ENCODE measurements at places on chromosomes 7 and 10. TPM values are rescaled to one million over a fixed set of nuclear protein-coding genes. Genes with fewer than 3 reads are reported as not detected.

GRCh38 chr10:576130-576465 is 113.4 kb downstream of the DIP2C start:
- no peaks in the 10 kb centered on the region for H3K36me3 ChIP-seq
- no peak overlapping the region for H3K4me3 ChIP-seq
- no peak for DNase-seq
- H3K27ac ChIP-seq, result no peak overlapping the region
- H3K27me3 ChIP-seq, result no peaks in the 10 kb centered on the region
- no peaks in the 10 kb centered on the region for H3K4me1 ChIP-seq

The NPFFR1 gene
- total RNA-seq, result 0.05 TPM

- peaks cover 19% of the 10 kb centered on the region for H3K4me1 ChIP-seq
- no peak overlapping the region for H3K4me3 ChIP-seq
These were observed 4.2 kb downstream of the PHTF2 start for GRCh38 chr7:77802557-77803405.

The CLCN1 gene
- total RNA-seq, result 0.15 TPM

The PURB gene
- total RNA-seq, result 25.2 TPM

The TAS2R41 gene
- not detected for total RNA-seq

GRCh38 chr10:46018453-46019176 is 11.8 kb downstream of the NCOA4 start:
- peaks cover 34% of the 10 kb centered on the region for H3K4me1 ChIP-seq
- peaks cover 14% of the 10 kb centered on the region for H3K36me3 ChIP-seq
- H3K27me3 ChIP-seq, result no peaks in the 10 kb centered on the region
- DNase-seq, result no peak
- no peak overlapping the region for H3K27ac ChIP-seq
- no peak overlapping the region for H3K4me3 ChIP-seq

DNA sequence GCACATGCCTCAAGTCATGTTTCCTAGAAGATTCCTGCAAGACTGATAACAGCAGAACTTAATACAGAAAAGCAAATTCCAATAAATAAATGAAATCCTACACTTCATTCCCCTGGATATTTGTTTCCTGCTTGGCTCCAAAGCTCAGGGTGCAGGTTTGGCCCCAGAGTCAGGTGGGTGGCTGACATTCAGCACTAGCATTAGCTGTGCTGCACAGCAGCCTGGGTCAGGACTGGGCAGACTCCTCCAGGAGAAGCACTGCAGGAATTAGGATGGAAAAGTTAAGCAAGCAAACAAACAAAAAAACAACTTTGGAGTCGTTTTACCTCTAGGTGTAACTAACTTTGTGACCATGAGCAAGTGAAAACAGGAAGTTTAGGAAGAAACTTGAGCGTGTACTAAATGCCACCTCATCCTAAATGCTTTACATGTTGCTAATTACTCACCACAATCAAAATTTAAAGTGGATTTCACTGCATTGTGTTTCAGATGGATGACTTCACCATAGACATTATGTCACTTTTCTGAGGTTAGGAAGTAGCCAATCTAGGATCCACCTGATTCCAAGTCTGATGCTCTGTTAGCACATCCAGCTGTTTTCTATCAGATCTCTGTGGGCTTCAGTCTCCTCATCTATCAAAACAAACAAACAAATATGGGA is 239.4 kb downstream of the C7orf25 start:
- DNase-seq, result no peak
- no peak overlapping the region for H3K4me3 ChIP-seq

GRCh38 chr10:116699049-116699448 is 43.3 kb downstream of the HSPA12A start:
- H3K27me3 ChIP-seq, result no peaks in the 10 kb centered on the region
- no peak overlapping the region for H3K27ac ChIP-seq
- H3K4me1 ChIP-seq, result no peaks in the 10 kb centered on the region
- no peak overlapping the region for H3K4me3 ChIP-seq
- no peaks in the 10 kb centered on the region for H3K36me3 ChIP-seq

DNA sequence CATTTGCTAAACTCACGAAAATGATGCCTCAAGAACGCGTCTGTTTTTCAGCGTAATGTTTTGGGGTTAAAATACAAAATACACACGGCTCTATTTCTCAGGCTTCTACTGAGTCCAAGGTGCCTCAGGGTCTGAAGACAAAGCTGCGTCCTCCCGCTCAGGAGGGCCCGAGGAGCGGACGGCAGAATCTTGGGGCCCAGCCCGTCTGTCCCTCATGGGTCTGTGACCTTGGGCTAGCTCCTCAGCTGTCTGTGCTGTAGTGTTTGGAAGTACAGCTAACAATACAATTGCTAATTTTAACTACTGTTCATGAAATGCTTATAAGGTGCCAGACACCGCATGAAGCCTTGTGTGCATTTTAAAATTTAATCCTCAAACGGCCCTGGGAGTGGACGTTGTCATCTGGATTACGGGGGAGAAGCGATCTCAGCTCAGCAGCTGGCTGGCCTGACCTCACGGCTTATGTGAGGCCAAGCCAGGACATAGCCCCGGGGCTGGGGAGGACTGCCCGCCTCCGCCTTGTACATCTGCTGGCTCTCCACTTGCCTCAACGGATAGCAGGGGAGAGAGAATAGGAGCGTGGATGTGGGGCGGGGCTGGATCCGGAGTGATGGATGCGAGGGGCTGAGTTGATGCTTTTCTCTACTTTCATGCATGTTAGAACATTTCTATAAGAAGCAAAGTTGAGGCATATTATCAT is 357.4 kb downstream of the GLRX3 start:
- H3K27me3 ChIP-seq, result peaks cover 2% of the 10 kb centered on the region
- no peak overlapping the region for H3K4me3 ChIP-seq
- no peak for DNase-seq
- no peaks in the 10 kb centered on the region for H3K36me3 ChIP-seq
- H3K27ac ChIP-seq, result no peak overlapping the region

The BEND7 gene
- 7.6 TPM for total RNA-seq

GRCh38 chr10:105181626-105182025 is 540.5 kb downstream of the SORCS3 start:
- no peak for DNase-seq
- H3K4me3 ChIP-seq, result no peak overlapping the region
- no peaks in the 10 kb centered on the region for H3K36me3 ChIP-seq
- H3K4me1 ChIP-seq, result no peaks in the 10 kb centered on the region

The COBL gene
- 0.39 TPM for total RNA-seq
